Hindlimb muscle (tissue), 1 donor: ENCODE measurements at places on chromosomes 5 and 9.

GRCh38 chr9:127711831-127712274 is 3.6 kb downstream of the PTRH1 start:
- peak; percentile 36 for DNase-seq

DNA sequence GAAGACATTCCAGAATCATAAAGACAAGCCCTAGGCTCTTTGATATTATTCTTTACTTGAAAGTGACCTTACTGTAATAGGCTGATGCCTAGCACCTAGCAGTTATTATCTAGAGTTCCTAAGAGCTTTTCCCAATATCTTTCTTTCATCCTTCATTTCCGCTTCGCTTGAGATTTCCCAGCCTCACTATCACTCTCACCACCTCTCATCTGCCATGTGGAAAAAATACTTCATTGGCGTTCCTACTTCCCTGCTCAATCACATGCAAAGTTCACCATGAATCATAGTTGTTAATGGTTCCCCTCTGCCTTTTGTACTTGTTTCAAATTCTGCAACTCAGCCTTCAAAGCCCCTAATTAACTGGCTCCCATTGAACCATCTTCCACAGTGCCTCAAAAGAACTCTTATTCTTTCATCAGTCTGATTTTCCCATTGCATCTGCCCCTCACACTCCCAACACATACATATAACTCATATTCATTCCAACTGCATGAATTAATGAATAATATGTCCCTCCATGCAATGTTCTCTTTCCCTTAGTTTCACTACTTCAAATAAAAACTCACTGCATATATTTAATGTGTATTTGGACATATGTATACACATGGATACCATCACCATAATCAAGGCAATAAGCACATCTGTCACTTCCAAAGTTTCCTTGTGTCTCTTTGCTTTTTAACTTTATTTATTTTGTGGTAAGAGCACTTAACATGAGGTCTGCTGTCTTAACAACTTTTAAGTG is 221.6 kb downstream of the PARP8 start:
- DNase-seq: no peak

GRCh38 chr9:4921449-4921848 is 63.6 kb upstream of the JAK2 start:
- no peak for DNase-seq

DNA sequence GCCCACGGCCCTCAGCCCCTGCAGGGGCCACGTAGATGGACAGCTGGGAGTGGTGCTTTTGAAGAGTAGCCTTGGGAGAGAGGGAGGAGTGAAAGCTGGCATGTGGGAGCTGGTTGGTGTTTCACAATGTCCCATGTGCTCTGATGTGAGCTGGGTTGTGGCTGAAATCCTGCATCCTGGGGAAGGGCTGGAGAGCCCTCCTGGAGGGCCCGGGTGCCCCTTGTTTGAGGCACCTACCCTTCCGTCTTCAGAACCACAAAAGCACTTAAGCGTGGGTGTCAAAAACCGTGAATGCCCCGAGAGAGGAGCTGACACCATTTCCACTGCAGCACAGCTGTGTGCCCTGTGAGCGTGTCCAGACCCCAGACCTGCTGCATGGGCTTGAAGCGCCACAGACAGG is 199.1 kb upstream of the ZNF618 start:
- no peak for DNase-seq

- no peak for DNase-seq
Observed at GRCh38 chr9:127079446-127080140, 42.8 kb downstream of the ANGPTL2 start.

DNA sequence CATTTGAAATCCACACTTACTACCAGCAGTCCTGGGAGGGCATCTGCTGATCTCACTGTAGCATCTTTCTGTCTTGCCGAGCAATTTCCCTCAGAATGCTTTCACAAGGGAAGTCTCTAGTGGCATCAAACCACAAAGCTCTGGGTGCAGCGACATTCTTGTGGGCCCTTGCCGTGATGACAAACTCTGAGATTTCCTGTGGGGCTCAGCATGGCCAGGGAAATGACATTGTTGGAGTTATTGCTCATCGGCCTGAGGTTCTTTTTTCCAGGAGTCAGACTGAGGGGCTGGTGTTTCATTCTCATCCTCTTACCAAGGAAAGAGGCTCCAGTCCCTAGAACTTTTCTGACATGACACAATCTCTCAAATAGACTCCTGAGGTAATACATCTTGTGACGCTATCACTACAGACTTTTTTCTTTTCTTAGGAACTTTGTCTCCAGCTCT is 51.4 kb downstream of the PFDN1 start:
- DNase-seq: no peak

GRCh38 chr9:20186823-20187222 is 398.0 kb upstream of the SLC24A2 start:
- no peak for DNase-seq

DNA sequence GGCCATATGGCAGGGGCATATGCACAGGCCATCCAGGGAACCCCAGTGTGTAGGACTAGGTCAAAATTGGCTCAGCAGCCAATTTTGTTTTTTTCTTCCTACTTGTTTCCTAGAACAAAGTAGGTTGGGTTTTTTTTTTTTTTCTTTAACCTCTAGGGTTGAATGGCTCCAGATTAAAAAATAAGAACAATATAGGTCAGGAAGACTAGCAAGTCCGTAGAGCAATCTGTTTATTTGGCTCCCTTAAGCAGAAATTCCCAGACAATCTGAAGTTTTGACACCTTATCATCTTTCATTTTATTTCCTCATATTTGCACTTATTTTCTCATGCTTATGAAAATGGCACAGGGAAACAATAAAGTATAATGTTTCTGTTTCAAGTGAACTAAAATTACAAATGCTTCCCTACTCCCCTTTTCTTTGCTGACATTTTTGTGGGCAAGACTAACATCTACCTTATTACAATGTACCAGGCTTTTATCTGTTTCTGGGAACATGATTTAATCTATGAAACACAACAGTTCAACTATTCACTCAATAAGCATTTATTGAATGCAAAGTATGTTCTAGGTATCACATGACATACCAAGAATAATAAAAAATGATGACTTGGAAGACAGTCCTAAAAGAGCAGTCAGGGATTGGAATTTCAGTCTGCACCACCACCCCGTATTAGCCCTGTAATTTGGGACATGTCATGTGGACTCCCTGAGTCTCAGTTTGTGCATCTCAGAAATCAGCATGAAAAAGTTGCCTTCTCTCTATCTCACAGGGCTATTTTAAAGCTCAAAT is 30.5 kb downstream of the TLR4 start:
- no peak for DNase-seq

GRCh38 chr9:104417296-104417695 is 86.8 kb upstream of the OR13F1 start:
- DNase-seq: no peak

DNA sequence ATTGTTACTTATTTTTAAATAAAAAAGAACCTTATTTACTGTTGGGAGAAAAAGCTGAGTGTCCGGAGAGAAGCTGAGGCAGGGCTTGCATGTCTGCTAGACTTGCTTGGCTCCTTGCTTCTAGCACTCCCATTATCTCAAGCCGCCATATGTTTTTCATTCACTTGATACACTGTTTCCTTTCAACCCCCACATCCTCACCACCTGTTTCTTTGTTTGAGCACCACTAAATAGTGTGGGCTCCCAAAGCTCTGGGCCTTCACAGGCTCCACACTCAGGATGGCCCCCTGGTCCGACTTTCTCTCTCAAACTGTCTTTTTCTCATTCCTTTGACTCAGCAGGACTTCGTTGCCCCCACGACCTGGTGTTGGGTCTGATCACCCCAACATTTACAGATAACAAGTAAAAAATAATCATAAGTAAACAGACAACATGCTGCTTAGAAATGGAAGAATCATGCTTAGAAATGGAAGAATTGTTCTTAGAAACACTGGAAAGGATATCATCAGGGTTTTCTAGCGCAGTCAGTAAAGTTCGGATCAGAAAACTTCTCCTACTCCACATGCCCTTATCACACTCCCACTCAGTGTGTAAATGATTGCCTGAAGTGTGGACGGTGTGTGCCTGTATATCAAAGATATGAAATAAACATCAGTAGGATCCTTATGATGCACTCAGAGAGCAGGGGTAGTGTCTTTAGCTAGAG is 58.5 kb downstream of the APTX start:
- no peak for DNase-seq

DNA sequence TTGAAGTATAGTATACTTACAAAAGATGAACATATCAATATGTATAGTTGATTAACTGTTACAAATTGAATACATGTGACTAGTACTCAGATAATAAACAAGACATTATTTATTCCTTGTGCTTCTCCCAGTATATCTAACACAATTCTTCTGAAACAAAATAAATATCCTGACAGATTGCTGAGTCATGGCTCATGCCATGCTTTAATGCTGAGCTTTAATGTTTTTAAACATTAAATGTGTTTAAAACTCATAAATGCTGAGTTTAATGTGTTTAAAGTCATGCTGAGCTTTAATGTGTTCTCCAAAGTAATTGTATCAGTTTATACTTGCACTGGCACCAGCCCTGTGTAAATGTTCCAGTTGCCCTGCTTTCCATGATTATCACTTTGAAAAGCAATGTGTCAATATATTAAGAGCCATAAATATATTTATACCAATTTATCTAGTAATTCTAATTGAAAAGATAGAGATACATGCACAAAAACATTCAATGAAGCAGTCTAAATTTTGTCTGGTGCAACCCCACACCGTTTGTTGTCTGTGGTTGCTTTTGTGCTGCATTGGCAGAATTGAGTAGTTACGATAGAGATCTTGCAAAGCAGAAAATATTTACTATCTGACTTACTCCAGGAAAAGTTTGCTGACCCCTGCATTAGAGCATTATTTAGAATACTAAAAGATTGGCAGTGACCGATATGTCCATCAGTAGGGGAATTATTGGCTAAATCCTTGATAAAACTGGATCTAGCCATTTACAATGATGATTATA is 15.7 kb downstream of the KIAA1958 start:
- no peak for DNase-seq

DNA sequence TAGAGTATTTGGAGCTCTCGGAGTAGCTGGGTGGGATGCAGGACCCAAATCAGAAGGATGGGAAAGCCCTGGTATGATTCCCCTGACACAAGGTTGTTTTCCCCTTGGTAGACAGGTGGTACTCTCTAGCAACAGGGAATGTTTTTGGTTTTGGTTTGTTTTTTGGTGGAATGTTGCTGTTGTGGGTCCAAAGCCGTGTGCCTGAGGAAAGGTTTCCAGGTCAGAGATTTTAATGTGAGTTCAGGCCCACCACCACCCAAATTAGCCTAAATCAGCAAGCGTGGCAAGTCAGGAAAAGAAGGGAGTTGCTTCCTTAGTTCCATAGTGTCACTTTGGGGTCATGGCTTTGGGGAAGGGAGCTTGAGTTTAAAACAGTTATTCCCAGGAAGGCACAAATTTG is 385.5 kb downstream of the RAB3C start:
- no peak for DNase-seq

GRCh38 chr5:178637356-178638074 is 10.7 kb upstream of the CLK4 start:
- DNase-seq: no peak

DNA sequence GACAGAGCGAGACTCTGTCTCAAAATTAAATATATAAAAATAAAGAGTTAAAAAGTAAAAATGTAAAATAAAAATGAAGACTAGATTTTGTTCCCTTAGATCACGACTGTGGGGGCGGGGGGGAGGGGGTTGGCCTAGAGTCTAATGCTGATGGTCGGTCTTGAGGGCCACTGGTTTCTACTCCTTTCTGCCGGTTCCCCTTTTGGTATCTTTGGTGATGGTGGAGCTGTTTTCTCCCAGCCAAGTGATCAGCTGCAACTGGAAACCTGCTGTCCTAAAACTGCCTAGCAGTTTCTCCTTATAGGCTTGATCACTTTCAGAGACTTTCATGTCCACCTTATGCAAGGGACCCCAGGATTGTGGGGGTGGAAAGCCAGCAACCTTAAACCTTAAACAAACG is 1.1 kb downstream of the SRD5A1 start:
- DNase-seq: no peak

DNA sequence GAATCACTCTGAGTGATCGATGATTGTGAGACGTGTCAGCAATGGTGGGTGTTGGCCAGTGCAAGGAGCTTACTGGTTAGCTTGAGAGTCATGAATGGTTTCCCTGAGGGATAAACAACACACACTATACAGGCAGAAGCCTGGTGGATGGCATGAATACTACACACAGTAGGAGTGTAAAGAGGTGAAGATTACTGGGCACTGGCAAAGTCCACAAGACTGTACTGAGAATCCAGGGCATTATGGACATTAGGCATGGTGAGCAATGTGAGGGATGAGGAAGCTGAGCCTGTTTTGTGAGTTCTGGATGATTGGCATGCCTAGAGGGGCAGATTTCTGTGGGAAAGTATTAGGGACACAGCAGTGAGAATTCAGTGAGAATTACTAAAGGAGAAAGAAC is 71.3 kb downstream of the KDM4C start:
- no peak for DNase-seq

GRCh38 chr5:94901191-94901979 is 282.9 kb downstream of the SLF1 start:
- no peak for DNase-seq

DNA sequence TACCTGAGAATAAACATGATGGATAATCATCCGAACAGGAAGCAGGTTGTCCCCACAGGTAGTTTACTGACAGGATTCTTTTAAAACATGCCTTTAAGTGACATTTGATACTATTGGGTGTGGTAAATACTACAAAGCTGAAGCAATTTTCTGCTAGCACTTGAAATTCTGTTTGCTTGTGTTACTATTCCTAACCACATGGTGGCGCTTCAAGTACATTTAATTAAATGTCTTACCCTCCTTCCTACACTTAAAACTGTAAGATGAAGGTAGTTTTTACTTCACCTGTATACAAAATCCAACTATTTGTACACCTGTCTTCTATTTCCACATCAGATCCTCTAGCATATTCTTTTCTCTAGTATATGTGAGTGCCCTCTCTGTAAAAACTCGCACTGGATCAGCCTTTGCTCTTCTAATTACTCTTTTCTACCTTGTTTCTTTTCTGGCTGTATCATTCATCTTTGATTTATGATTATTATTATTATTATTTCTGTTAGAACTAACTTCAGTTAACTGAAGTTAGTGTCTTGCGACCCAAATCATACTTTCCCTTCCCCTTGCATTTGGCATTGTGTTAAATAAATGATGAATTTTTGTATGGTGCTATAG is 18.4 kb downstream of the SLC25A46 start:
- peak; percentile 14 for DNase-seq

DNA sequence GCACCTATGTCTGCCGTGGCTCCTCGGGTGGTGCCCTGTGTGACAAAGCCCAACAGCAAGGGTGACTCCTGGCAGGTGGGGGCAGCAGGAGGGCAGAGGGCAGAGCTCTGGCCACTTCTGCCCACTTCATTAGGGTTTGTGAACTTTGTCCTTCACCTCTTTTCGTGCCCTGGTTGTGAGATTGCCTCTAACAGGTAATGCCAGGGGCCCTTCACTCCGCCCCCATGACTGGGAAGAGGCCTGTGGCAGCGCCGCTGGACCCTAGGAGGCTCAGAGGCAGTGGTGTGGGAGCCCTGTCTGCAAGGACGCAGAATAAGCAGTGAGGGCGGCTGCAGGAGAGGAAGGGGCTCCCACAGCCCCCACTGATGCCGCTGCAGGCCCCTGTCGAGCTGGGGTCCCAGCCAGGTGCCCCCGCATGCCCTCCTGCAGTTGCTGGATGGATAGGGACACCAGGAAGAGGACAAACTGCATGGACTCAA is 108.7 kb upstream of the LMX1B start:
- DNase-seq: no peak

- DNase-seq: no peak
Observed at GRCh38 chr5:156755421-156756087, 94.5 kb upstream of the PPP1R2B start.
